CD4-positive, alpha-beta T cell treated with Interleukin-4 for 4 hours (primary cell): ENCODE measurements at places on chromosomes 7 and 10.

DNA sequence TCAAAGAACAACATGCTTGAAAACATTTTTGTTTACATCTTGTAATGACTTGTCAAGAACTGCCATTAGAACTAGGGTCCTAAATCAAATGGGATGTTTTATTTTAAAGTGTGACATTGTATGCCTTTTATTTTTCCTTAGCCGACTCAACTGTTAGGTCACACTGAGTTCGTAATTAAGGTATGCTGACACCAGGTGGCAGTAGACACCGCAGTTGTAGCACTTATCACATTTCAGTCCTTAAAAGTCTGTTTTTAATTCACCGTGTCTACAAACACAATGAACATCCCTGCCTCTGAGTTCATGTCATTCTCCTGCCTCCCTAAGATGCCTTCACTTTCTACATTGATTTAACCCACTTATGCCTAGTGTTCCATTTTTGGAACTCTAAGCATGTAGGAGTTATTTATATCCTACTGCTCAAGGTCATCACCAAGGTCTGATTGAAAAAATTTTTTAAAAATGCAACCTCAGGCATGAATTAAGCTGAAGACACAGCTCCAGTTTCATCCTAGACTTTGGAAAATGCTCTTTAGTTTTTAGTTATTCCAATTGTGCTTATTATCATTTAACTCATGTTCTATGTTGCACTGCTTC lies 186.1 kb downstream of the BMPER start:
- DNase-seq: peak; percentile 4

- no peak for DNase-seq
These were observed 74.5 kb downstream of the ZNF22 start for GRCh38 chr10:45075216-45075615.

- DNase-seq: no peak
These were observed 730 bp downstream of the LARP4B start for GRCh38 chr10:930625-931325.

DNA sequence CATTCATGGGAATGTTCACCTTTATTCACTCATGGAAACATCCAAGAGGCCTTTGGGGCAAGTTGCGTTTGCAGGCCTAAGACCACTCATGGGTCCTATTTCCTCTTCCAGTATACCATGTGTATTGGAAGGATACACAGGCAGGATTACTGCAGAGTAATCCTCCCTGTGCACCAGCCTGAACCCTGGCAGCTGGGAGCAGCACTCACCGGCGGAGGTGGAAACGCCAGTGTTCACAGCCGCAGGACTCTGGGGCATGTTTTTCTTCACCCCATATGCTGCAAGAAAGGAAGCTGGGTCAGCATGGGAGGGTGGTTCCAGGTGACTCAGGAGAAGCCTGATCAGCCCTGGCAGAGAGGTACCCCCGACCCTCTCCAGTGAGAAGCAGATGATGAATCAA lies 24.5 kb downstream of the COL17A1 start:
- no peak for DNase-seq

GRCh38 chr10:56319386-56319785 lies 41.7 kb downstream of the ZWINT start:
- no peak for DNase-seq

GRCh38 chr10:11197266-11197712 lies 179.6 kb downstream of the CELF2 start:
- no peak for DNase-seq

- no peak for DNase-seq
These were observed 90.5 kb upstream of the FERD3L start for GRCh38 chr7:19235680-19236079.

GRCh38 chr7:25839084-25839769 lies 312.8 kb upstream of the NFE2L3 start:
- no peak for DNase-seq

DNA sequence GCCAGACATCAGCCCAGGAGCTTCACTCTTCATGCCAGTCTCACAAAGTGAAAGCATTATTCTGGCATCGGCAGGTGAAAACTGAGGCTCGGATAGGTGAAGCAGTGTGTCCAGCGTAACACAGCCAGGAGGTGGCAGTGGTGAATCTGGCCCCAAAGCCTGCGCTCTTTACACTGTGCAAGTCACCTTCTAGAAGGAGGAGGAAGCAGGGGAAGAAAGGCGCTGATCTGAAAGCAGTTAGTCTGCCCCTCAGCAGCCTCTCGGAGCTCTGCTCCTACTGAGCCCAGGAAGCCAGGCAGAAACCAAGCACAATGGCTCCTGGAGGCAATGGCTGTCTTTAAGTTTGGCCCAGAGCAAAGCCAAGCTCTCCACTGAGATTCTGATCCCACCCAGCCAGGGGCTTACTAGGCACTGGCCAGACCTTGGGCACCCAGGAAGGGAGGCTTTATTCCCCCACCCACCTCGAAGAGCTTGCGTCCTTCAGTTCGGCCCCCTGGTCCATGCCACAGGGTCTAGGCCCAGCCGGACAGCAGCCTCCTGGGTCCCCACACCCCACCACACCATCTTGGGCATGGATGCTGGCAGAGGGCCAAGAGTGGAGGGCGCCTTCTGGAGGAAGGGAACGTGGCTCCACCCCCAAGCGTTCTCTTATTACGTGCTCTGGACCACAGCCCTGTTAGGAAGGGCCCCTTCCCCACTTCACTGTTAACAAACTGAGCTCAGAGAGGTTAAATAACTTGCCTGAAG lies 104.5 kb downstream of the GRID1 start:
- no peak for DNase-seq

DNA sequence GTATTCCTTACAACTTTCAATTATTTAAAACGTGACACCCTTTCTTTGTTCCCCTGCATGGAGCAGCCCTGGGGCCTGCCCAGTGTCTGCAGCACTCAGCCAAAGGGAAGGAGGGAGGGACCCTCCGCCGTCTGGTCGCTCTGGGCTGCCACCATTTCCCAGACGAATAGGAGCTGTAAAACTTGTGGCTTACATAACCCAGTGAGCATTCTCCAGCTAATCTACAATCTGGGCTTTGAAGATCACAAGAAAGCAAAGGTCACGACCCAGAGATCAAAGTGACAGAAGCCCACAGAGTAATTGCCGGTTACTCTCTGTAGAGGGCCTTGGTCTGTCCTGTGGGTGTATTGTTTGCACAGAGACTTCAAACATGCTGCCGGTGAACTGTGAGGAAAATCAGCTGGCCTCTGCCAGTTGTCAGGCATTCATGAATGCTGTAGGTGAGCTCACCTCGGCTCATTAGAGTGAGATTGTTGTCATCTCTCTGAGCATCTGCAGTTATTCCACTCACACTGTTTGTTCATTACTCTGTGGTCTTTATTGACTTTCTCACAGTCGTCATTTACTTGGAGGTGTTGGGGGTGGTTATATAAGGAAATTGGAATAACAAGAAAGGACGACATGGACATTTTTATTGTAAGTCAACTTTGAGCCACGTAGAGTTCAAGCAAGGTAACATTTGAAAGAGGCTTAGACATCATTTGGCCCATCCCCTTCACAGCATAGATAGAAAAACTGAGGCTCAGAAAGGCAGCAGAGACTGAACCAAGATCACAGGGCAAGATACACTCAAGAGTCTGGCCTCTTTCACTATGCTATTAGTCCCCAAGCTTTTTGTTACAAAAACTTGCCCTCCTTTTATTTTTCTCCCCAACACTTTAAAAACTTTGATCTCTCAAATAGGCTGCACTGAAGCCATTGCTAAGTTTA lies 619.8 kb downstream of the LRMDA start:
- DNase-seq: no peak

DNA sequence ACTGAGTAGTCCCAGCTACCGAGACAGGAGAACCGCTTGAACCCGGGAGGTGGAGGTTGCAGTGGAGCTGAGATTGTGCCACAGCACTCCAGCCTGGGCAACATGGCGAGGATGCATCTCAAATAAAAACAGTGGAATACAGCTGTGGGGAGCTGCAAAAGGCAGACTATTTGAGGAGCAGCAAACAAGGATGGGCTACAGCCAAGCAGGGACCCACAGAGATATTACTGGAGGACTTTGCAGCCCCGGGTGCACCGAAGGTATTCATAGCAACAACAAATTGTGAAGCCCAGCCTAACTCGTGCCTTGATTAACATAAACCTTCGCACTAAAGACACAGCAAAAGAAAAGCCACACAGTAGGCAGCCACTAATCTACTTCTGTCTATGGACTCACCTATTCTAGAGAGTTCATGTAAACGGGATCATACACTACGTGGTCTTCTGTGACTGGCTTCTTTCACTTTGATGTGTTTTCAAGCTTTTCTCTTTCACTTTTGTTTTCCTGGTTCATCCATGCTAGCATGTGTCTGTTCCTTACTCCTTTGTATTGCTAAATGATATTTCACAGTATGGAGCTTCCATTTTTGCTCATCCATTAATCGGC lies 34.0 kb downstream of the PODXL start:
- peak; percentile 6 for DNase-seq

GRCh38 chr10:17561111-17561510 lies 56.1 kb downstream of the HACD1 start:
- DNase-seq: no peak

GRCh38 chr7:97204821-97205220 lies 87.3 kb downstream of the SDHAF3 start:
- DNase-seq: no peak

GRCh38 chr7:138565071-138565450 lies 105.0 kb downstream of the TRIM24 start:
- DNase-seq: no peak

DNA sequence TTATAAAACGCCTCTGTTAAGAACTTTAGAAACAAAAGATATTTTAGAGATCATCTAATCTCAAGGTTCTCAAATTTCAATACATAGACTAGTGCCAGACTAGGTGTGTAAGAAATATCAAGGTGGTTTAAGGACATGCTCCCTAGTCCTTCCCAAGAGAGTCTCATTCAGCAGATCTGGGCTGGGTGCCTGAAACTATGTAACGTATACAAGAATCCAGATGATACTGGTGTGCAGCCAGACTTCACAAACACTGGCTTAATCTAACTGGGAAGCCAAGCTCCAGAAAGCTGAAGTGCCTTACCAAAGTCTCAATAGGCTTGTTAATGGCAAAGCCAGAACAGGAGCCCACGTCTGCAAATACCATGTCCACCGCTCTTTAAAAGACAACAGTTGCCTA lies 105.0 kb upstream of the AMPH start:
- DNase-seq: no peak

- no peak for DNase-seq
These were observed 62.3 kb downstream of the ATE1 start for GRCh38 chr10:121865554-121865953.
